KBM-7 (cell line): ENCODE measurements at places on chromosomes 13 and 19.

DNA sequence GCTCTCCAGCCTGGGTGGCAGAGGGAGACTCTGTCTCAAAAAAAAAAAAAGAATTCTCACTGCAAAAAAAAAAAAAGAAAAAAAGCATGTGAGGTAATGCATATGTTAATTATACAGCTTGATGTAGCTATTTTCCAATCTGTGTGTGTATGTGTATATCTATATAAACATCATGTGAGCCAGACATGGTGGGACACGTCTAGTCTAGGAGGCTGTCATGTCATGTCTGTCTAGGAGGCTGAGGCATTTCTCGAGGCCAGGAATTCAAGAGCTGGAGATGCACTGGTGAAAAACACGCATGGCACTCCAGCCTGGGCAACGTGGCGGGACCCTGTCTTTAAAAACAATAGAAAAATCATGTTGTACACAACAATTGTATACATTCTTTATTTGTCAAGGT is 6.9 kb upstream of the SBK3 start:
- DNase-seq, result no peak

- DNase-seq, result no peak
These were observed 6.0 kb downstream of the WDR18 start for GRCh38 chr19:990119-990571.

DNA sequence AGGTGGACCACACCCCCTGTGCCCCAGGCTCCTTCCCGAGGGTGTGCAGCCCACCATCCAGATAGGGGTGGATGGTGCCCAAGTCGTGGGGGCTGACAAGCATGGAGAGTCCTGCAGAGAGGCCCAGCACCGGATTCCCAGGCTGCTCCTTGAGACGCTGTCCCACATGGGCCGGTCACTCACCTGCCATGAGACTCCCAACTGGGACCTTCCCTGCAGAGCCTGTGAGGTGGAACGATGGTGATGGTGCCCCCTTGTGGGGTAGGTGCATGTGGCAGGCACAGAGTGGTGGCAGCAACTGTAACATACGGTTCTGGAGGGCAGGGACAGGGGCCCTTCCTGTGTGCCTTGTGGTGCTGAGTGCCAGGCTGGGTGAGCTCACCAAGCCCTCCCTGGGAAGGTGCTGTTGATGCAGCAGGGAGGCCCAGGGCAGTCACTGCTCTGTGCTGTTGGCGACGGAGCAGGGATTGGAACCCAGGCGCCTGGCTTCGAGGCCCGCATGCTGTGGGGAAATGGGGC is 33.1 kb downstream of the PPP1R37 start:
- peak; percentile 73 for DNase-seq

DNA sequence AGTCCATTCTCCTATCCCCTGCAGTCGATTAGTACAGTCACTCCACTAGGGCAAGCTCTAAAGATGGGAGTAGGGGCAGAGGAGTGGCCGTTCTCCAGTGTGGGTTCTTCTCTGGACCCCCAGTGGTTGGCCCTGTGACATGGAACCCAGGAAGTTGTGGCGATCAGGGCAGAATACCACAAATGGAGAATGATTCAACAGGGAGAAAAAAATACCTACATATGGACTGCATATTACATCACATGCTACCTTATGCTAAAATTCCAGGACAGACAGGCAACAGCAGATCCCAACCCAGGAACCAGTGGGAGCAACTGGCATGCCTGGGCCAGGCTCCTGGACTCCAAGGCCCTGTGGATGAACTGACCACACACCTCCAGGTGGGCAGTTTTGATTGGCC is 20.4 kb downstream of the POU2F2 start:
- DNase-seq, result no peak

GRCh38 chr13:40963927-40964326 is 55.2 kb downstream of the ELF1 start:
- no peak for DNase-seq

GRCh38 chr19:28644169-28644775 is 568.7 kb downstream of the UQCRFS1 start:
- no peak for DNase-seq

GRCh38 chr13:42991898-42992763 is at the start of gene EPSTI1:
EPSTI1 (minus strand) TSS chr13:42992241; CDS start chr13:42992165, 76 bp downstream.
- DNase-seq, result peak; percentile 60

- no peak for DNase-seq
These were observed 102.7 kb downstream of the ZAR1L start for GRCh38 chr13:32212421-32212820.

GRCh38 chr13:67736646-67737420 is 506.7 kb upstream of the PCDH9 start:
- peak; percentile 20 for DNase-seq

- DNase-seq, result no peak
These were observed 4.0 kb upstream of the DLEU7 start for GRCh38 chr13:50847501-50847900.

DNA sequence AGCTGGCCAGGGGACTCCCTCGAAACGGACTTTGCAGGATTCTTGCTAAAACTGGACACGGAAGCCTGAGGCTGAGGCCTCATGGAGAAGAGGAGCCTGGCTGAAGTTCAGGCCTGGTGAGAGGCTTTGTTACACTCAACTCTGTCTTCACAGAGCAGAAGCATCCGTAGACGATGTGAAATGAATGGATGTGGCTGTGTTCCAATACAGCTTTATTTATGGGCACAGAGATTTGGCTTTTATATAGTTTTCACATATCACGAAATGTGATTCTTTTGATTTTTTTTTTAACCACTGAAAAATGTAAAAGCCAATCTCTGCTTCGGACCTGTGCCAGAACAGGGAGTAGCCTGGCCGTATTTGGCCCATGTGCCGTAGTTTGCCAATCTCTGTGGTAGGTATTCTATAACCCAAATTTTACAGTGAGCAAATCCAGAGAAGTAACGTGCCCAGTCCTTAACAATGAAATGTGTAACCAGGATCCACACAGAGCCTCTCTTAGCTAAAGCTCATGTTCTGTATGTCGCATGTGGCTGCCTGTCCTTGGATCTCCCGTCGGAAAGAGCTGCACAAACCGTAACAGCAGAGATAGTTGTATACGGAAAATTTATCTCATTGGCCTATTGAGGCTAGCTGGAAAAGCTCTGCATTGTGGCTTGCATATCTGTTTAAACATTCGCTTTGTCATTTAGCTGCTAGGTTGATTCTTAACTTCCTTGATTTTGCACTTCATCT is 171.6 kb upstream of the RNF113B start:
- DNase-seq, result no peak

DNA sequence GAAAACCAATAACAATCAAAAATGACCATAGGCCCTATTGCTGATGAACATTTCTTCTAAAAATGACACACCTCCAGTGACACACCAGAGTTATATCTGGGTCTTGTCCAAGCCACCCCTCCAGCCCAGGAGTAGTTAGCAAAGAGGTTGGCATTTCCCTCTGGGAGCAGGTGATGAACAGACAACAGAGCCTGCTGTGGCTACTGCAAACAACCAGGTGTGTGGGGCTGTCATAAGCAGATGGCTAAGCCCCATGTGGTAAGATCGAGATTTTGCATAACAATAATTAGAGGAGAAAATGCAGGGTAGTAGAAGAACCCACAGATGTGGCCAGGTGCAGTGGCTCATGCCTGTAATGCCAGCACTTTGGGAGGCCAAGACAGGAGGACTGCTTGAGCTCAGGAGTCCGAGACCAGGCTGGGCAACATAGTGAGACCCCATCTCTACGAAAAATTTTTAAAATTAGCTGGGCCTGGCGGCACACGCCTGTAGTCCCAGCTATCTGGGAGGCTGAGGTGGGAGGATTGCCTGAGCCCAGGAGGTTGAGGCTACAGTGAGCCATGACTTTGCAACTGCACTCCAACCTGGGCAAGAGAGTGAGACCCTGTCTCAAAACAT is 5.0 kb downstream of the XRCC1 start:
- DNase-seq, result no peak
